ENCODE measurements at places on chromosomes 3 and 15.
A peak's percentile ranks its signal among the peaks of the same experiment; 100 is the strongest.

DNA sequence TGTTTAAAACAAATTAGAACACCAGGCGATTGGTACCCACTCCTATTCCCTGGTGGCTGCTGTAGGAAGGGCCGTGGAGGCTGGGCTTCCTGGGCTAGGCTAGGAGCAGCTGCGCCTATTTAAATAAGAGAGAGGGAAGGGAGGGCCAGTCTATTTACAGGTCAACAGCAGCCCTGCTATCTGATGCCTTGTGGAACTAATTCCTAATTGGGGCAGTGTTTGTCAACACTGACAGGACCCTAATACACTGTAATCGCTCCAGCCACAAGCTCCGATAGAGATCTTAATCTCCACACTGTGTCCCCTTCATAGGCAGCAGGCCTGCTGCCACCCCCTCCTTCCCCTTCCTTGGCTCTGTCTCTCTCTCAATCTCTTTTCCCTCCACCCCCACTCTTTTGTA lies 116.9 kb upstream of the SOX14 start:
- DNase-seq = peak; percentile 85

GRCh38 chr3:30285188-30286006 lies 321.0 kb upstream of the TGFBR2 start:
- DNase-seq = peak; percentile 40

DNA sequence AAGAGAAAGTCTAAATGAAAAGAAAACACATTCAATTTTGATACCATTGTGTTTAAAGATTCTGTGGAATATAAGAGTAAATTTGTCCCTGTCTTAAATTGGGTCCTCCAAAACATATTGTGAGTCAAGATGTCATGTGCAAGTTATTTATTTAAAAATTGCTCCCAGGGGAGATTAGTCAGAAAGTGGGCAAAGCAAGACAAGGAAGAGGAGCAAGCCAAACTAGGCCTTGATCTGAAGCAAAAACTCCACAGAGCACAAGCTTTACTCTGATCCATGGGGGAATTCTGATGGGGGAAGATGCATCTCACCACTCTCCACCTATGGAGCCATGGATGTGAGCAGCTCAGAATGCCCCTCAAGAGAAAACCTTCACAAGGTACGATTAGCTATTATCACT lies 342.8 kb upstream of the IL12A start:
- DNase-seq = no peak

DNA sequence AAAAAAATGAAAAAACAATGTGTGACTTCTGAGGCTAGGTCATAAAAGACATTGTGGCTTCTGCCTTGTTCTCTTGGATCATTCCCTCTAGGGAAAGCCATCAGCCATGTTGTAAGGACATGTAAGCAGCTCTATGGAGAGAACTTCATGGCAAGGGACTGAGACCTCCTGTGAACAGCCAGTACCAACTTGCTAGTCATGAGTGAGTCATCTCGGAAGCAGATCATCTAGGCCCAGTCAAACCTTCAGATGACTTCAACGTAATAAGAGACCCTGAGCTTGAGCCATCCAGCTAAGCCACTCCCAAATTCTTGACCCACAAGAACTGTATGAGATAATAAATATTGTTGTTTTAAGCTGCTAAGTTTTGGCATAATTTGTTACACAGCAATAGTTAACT lies 4.9 kb downstream of the MON1A start:
- DNase-seq = no peak

- no peak for DNase-seq
Observed at GRCh38 chr3:126667631-126668449, 12.9 kb upstream of the TXNRD3 start.

GRCh38 chr3:196662711-196663571 lies 23.4 kb downstream of the NRROS start:
- peak; percentile 69 for DNase-seq

DNA sequence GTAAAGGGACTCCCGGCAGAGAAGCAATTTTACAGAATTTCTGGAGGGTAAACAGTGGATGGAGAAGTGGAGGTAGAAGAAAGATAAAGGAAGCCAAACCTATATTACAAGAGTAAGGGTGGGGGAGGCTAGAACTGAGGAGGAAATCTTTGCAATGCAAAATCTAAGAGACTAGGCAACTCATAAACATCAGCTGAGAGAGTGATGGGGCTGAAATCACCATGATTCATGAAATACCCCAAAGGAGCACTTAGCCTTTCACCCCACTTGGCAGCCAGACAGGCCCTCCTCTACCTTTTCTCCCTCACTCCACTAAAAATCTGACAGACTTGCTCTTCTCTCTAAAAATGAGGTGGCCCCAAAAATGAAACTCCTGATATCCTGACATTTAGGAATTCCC lies 19.5 kb upstream of the ZBTB38 start:
- no peak for DNase-seq

- DNase-seq = no peak
Observed at GRCh38 chr15:56228854-56229253, 14.8 kb downstream of the RFX7 start.

DNA sequence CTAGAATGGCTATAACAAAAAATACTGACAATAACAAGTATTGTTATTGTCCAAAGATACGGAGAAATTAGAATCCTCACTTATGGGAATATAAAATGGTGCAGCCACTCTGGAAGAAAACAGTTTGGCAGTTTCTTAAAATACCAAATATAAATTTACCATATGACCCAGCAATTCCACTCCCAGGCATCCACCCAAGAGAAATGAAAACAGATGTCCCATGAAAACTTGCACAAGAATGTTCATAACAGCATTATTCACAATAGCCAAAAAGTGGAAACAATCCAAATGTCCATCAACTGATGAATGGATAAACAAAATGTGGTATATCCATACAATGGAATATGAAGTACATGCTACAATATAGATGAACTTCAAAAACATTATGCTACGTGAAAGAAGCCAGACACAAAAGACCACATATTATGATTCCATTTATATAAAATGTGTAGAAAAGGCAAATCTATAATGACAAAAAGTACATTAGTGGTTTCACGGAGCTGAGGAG lies 9.4 kb downstream of the AAGAB start:
- DNase-seq = no peak

DNA sequence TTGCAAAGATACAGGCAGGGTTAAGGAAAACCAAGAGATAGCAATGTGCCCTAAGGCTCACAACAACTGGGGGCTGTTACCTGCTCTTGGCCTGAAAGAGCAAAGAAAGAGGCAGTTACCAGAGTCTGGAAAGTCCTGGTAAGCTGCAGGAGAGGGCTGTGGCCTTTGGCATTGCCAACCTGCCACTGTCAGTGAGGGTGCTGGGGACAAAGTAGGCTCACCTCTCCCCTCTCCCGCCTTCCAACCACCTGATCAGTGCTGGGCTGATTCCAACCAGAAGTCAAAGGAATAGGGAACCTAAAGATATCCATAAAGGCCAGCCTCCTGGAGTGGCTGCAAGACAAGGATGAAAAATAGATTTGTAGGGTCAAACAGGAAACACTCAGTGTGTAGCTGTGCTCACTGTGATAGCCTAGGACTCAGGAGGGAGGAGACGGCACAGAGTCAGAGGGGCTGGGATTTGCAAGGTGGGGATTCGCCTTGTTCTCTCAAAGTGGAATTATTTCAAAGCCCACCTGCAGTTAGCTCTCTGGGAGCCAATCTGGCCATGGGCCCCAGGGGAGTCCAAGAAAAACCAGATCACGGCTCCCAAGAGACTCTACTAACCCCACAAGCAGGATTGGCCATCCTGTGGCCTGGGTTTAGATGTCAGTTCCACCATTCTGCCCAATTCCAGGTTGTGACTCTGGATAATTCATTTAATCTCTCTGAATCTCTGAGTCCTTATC lies 204.0 kb upstream of the BCL6 start:
- no peak for DNase-seq

DNA sequence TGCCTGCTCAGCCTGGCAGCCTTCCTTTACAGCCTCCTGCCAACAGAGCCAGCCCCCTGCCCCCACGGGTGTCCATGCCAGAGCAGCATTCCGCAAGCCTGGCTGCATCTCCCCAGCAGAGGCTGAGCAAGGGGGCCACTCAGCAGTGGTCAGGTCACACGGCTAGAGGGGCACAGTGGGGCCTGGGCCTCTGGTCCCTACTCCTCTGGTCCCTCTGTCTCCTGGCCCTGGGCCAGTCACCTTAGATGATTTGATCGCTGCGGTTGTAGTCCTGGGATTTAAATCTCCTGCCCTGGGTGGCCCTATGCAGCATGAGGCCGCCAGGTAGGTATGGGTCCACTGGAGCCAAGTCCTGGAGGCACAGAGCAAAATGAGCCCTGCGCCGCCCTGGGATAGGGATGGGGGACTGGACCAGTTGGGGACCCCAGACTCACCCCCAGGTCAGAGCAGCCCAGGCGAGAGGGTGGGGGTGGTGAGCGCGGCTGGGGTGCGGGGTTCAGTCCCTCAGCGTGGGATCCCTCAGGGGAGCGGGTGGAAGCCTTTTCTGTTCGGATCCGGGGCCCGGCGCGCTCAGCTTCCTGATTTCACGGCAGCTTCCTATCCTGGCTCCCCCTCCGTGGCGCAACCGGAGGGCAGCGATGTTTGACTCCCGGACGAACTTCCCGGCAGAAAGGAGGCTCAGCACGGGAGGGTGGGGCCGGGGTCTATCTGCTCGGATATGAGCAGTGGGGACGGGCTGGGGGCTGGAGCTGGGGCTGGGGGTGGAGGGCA lies at the start of gene ZBTB47:
Gene ZBTB47, plus strand, starts transcription at position 138 of the 771 bp plus-strand sequence. CDS start 4,659 bp downstream, outside the sequence.
- no peak for DNase-seq

- DNase-seq = no peak
Observed at GRCh38 chr3:140467796-140468315, 210.0 kb upstream of the TRIM42 start.

- peak; percentile 27 for DNase-seq
Observed at GRCh38 chr3:187112934-187113793, 26.1 kb downstream of the RPL39L start.

- DNase-seq = no peak
Observed at GRCh38 chr15:70309716-70310115, 212.0 kb upstream of the TLE3 start.

Measured in SK-N-DZ (cell line).